ENCODE measurements at places on chromosomes 6 and 20.

GRCh38 chr6:72966628-72967280 is 258.5 kb downstream of the KHDC1L start:
- no peak for DNase-seq

- no peak for DNase-seq
Observed at GRCh38 chr6:105562027-105562426, 159.1 kb upstream of the PREP start.

DNA sequence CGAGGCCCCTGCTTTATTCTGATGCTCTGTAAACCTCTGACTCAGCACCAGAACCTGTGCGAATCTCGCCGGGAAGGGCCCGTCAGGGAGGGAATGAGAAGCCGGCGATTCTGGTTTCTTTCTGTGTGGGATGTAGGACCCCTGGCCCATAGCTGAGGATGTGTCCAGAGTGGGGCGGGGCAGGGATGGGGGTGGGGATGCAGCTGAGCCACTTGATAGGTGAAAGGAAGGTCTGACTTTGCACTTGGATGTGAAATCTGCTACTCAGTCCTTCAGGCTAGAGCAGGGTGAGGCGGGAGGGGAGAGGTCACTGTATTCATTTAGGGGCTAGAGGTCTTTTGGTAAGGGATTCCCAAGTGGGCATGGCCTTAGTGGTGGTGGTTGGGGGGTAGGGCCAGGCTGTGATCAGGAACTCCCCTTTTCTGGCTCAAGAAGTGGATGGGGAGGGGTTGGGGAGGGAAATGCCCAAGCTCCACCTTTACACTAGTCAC is 2.3 kb downstream of the TOX2 start:
- DNase-seq: no peak

DNA sequence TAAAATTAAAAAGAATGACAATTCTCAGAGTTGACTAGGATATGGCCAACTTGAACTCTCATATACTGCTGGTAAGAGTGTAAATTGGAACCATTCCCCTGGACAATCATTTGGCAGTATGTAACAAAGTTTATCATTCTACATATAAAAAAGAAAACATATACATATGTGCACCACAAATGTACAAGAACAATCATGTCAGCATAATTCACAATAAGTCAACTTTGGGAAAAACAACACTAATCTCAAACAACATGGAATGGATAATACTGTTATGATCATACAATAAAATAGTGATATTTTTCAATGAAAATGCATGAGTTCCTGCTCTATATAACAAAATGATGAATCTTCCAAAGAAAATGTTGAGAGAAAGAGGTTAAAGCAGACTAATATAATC is 1078.7 kb upstream of the EPHA7 start:
- no peak for DNase-seq

DNA sequence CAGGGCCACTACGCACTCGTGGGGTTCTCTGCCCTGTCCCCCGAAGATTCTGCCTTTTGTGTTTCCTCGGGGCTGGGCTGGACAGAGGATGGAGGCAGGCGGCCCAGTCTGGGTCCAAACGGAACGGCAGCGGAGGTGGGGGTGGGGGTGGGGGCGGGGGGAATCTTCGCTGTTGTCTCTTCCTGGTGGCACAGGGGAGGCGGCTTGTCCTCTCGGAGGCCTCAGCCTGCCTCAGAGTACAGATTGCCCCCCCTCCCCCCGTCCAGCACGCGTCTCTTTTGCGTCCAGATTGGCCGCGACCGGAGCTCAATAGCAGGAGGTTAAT is 1.4 kb upstream of the INSM1 start:
- DNase-seq: no peak

- DNase-seq: no peak
Observed at GRCh38 chr6:161439093-161439492, 165.2 kb upstream of the AGPAT4 start.

GRCh38 chr6:95387845-95388244 is 189.5 kb upstream of the MANEA start:
- DNase-seq: no peak

DNA sequence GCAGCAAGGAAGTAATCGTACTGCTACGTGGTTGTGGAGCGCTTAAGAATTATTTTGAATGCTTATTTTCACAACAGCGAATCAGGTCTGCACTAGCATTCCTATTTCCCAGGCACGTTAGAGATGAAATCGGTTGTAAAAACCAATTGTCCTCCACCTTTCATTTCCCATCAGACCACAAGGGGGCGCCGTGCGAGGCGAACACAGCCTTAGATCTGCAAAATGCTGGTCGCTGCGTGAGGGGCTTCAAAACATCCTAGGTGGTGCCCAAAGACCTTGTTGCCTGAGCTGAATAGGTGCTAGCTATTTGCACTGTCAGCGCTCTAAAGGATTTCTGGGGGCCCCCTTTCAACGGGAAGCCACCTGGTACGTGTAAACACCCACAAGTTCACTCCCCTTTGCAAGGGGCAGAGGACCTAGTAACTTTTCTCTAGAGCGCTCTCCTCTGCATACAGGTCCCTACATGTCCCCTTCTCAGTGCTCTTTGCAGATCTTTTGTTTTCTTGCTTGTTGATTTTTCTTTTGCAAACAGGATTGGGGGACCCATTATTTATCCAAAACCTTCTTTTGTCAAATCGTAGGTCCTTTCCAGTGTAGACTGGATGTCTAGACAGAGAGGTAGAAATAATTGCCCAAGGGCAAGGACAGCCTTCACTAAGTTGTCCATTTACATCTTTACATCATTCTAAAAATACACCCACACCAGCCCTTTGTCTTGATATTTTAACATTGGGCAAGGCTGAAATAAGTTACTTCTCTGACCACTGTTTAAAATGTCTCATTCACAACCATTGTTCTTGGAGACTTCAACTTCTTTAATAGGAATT is 59.8 kb downstream of the NEDD9 start:
- peak; percentile 53 for DNase-seq

DNA sequence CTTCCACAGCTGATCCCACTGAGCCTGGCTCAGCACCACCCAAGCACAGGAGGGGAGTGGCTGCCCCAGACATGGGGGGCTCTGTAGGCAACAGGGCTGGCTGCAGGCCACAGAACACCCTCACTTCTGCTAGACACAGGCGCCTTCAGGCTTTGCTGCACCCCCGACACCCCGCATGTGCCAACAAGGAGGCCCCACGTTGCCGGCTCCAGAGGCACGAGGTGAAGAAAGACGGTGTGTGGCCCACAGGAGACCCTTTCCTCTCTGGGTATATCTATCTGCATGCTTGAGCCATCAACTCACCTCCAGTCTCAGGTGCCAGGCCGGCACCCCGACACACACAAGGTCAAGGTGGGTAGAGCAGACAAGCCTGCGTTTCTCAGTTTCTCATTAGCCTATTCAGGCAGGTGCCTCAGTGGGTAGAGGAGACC is 158.3 kb downstream of the DLL1 start:
- no peak for DNase-seq

- DNase-seq: no peak
Observed at GRCh38 chr6:112478036-112478435, 130.9 kb downstream of the RFPL4B start.

GRCh38 chr20:33062105-33062824 is 8.6 kb downstream of the BPIFB3 start:
- no peak for DNase-seq

DNA sequence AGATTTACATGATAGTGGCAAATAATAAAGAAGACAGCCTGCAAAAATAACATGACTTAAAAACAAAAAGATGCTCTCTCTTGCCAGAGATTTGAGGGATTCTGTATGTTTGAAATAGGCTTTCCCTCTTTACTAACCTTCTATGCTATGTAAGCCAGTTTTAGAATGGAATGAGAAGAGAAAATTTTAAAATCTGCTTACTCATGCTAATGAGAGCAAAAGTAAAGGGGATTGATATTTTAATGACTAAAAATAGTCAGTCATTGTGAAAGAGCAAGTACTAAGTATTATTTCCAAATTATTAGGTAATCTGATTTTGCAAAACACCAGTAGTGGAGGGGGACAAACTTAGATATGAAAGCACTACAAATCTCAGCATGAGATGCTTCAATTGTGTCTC is 563.3 kb upstream of the ADGRB3 start:
- no peak for DNase-seq

GRCh38 chr6:148349466-148349865 is 6.8 kb downstream of the SASH1 start:
- no peak for DNase-seq

DNA sequence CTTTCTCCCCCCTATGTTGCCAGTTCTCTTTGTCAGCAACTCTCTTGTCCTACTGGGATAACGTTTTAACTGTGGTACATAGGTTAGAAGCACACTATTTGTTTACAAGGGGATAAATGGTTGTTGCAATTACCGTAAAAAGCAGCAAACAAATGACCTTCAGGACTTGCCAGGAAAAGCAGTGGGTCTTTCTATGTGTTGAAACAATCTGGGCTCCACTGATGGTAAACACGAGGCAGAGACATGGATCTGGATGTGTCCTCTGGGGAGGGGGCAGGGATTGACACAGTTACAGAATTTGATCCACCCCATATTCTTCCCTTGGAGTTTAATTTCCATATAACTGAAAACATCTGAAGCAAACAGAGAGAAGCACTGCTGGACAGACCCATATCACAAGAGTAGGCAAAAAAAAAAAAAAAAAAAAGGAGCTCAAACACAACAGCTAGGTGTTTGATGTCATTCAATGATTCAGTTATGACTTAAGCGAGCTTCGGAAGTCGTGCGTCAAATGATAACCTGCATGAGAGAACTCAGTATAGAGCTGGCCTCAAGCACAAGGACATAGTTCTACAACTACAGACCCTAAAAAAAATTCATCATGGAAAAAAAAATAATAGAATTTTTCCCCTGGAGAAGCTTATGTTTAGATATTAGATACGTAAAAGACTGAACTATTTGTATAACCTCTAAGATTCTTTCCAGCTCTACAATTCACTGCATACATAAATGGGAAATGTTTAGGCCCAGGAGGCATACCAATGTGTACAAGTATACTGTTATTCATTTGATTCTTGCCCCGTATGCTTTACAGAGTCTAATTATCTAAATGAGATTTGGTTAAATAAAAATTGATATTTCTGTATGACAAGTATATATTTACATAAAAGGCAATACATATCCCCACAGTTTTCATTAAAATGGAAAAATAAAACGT is 127.7 kb downstream of the ALDH8A1 start:
- no peak for DNase-seq

DNA sequence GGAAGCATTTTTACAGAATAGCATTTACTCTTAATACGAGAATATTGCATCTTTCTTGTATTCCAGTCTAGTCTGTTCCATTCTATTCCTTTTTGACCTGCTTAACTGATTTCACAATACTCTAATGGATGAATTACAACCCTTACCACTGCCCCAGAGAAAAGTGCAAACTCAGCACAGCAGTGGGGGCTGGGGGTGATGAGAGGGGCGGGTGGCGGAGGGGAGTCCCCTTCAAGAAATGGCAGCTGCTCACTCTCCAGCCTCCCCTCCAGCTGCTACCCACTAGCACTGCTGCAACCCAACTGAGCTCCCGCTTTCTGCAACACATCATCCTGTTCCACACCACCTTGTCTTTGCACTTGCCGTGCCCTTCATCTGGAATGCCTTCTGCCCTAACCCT is 30.1 kb downstream of the PIM1 start:
- no peak for DNase-seq

GRCh38 chr20:63890616-63891015 is 4.3 kb upstream of the DNAJC5 start:
- DNase-seq: no peak

GRCh38 chr6:102438171-102438570 is 1044.7 kb downstream of the GRIK2 start:
- DNase-seq: no peak

DNA sequence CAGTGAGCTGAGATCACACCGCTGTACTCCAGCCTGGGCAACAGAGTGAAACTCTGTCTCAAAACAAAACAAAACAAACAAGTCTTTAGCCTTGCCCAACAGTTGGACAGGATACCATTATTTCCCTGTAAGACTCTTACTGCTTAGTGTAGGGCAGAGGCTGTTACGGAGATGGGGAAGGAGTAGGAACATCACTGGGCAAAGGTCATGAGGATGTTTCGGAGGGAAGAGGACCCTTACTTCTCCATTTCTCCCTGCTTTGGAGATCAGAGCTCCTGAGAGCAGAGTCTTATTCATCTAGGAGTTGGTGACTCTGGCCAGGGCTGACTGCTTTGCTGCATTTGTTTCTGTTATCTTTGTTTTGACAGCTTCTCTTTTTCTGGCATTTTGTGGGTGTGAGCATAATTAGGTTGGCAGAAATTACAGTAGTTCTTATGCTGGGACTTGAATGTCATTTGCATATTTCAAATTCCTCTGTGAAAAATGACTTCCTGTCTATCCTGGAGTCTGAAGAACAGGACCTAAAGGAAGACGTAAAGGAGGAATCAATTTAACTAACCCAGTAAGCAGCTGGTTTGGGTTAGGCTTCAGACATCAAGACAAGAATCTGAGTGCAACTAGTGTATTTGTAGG is 89.0 kb downstream of the CDS2 start:
- no peak for DNase-seq

DNA sequence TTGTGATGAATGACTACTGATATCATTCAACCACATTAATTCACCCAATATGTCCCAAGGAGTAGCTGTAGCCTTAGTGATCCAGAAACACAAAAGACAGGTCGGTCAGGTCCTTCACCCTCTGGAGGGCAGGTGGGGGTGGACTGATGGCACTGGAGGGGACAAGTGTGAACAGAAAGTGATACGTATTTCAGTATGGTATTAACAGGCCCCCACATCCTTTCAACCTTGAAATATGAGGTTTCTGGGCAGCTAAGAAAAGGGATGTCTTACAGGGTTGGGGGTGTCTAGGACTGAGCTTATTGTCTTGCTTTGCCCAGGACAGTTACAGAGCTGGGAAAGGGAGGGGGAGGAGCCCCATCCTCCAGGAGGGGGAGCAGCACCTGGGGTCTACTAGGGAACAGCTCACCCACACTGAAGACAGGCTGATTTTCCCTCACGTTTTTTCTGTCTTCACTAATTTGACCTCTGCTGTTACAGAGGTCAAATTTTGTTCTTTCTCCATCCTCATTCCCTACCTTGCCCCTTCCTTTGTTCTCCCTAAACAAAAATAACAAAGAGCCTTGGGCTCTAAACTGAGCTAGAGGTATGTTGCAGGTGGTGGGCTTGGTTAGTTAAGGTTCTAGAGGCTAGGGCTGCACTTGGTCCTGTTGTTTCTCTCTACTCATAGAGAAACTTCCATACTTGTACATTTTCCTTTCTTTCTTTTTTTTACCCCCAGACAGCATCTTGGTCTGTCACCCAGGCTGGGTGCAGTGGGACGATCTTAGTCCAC is 38.0 kb upstream of the EEF1A1 start:
- DNase-seq: no peak

GRCh38 chr6:28311139-28311823 is 24.7 kb downstream of the ZSCAN31 start:
- DNase-seq: no peak

- no peak for DNase-seq
Observed at GRCh38 chr6:67889682-67889995, 745.4 kb upstream of the ADGRB3 start.

DNA sequence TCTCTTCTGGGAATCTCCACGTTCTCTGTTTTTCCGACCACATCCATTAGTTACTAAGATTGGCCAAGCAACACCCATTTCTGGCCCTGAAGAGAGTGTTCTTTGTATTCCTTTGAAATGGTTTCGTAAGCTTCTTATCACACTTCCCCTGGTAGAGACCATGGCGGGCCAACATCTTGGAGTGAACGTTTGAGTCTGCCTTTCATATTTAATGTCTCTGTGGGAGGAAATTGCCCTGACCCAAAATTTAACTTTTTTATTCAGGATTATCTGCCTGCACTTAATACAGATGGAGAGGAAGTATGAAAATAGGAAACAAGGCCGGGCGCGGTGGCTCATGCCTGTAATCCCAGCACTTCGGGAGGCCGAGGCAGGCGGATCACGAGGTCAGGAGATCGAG is 177.0 kb upstream of the SNX9 start:
- no peak for DNase-seq

All from stimulated activated CD4-positive, alpha-beta T cell treated with anti-CD3 and anti-CD28 coated beads, Interleukin-15, amount 100 ng/mL, for 1 hour (primary cell).